ENCODE measurements at places on chromosomes 7 and 10.

DNA sequence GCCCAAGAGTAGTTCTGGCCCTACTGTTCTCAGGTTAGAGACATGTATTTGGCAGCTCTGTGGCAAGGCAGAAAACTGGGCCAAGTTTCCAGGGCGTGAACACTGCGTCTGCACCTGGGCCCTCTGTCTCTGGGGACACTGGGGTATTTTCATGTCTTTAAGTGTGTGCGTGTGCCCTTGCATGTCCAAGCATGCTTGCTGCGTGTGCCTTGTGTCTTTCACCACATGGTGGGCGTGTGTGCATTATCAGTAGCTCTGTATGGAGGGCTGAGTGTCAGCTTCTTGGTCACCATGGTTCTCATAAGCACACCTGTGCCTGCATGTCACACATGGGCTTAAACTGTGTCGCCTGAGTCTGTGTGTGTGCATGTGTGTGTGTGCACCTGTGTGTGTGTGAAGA, 69.3 kb downstream of the HIPK2 start:
- DNase-seq: no peak

DNA sequence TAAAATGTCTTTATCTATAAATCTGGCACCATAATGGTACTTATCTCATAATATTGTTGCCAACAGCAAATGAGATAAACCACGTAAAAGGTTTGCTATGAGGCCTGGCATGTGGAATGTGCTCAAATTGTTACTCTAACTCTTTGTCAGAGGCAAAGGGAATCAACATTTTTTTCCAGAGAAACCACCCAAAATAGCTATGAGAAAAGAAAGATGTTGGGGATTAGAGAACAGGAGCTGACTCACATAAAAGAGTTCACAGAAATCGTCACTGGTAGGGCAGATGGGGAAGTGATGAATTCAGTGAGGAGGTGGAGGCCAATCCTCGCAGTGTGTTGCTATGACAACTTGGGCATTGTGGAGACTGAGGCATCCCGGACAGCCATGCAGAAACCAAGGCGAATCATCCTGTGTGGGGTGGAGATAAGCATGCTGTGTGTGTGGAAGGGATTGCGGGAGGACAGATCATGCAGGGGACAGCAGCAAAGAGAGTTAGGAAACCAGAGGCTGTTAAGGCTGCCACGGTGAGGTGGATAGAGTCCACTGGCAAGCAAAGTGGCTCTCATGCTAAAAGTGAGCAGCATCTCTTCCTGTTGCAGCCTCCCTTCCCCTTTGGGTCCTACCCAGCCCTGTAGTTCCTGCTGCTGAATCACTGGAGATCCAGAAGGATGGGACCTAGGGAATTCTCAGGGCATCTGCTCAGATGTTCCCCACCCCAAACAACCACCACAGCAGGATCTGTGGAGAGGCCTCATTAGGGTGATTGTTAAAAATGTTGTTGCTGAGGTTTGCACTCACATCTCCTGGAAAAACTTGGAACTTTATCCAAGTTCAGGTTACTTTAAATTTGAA, 103.9 kb downstream of the CUBN start:
- DNase-seq: peak; percentile 63

GRCh38 chr10:119120413-119120867, 16.5 kb downstream of the DENND10 start:
- no peak for DNase-seq

DNA sequence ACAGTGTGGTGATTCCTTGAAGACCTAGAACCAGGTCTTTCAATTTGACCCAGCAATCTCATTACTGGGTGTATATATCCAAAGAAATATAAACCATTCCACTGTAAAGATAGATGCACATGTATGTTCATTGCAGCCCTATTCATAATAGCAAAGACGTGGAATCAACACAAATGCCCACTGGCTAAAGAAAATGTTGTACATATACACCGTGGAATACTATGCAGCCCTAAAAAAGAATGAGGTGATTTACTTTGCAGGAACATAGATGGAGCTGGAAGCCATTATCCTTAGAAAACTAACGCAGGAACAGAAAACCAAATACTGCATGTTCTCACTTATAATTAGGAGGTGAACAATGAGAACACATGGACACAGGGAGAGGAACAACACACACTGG, 278.0 kb upstream of the KCND2 start:
- DNase-seq: no peak

GRCh38 chr10:22043327-22043633, 39.8 kb upstream of the DNAJC1 start:
- no peak for DNase-seq

DNA sequence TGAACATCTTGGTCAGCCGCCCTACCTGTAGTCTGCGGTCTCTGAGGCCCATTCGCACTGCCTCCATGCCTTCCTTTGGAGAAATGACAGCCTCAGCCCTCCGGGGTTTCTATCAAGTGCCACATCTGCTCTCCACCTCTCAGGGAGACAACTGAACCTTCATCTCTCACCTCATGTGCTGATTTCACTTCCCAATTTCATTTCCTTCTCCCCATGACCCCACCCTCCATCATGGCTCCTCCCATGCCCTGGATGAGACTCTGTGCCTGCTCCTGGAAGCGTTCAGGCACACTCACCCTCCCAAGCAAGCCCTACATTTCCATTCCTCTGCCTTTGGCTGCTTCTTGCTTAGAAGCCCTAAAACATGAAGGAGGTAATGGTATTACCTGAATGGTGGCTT, 7.8 kb upstream of the SCD start:
- no peak for DNase-seq

DNA sequence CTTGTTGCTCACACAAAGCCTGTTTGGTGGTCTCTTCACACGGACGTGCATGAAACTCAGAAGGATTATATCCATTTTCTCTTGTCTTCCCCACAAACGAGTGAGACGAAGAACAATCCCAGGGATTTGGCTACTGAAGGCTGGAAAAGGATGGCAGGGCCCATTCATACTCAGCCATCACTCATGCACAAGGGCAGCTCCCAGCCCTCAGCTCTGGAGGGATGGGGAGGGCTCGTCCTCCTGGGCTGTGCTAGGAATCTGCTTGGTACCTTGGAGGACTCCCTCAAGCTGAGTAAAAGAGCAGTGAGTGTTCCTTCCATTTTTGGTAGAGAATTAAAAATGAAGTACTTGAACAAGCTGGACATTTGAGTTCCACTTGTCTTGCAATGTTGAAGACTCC, 33.2 kb upstream of the RAB18 start:
- no peak for DNase-seq

DNA sequence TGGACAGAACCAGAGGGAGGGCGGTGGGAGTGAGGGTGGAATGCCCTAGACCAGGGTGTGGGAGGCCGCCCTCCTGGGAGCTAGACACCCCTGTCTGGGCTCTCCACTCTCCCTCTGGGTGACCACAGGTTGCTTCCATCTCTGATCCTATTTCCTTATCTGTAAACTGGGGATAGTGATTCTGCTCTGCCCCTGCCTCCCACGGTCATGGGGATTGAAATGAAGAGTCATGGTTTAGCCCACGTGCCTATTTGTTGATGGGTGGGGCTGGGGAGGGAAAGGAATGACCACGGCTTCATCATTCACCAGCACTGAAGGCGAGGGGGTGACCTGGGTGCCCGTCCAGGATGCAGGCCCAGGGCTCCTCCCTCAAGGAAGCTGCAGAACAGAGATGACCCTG, 49.3 kb upstream of the PCBD1 start:
- DNase-seq: no peak

GRCh38 chr10:86193841-86194240, 172.8 kb downstream of the GRID1 start:
- no peak for DNase-seq

DNA sequence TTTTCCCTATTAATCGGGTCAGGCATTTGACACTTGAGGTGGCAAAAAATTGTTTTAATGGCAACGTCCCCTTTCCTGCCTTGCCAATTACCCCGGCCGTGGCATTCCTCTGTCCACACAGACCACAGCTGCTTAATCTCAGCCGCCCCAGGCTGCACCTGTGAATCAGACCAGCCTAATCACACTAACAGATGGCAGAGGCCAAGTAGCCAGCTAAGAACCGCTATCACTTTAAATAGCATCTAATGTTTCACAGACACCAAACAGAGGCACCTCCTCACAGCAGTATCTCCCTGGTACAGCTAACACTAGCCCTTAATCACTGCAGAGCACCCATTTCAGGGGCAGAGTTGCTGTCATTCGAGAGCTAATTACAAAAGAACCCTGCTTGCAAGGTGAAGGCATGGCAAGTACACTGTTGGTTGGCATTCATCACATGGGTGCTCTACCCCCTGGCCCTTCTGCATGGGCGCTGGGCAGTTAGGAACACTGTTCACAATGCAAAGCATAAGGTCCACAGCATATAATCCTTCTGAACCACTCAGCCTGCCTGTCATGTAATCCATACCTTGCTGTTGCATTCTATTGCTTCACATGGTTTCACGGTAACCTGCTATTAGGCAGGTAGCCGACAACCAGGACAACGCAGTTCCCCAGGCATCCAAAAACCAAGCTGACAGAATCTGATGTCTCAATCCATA, 38.8 kb downstream of the FGFR2 start:
- DNase-seq: no peak

- DNase-seq: no peak
Observed at GRCh38 chr10:13527864-13528122, 1.0 kb downstream of the BEND7 start.

GRCh38 chr10:62062752-62063512, 161.4 kb downstream of the ARID5B start:
- DNase-seq: no peak

- DNase-seq: no peak
Observed at GRCh38 chr10:8076933-8077332, 22.4 kb downstream of the GATA3 start.

- no peak for DNase-seq
Observed at GRCh38 chr7:76294344-76295024, 8.0 kb upstream of the HSPB1 start.

DNA sequence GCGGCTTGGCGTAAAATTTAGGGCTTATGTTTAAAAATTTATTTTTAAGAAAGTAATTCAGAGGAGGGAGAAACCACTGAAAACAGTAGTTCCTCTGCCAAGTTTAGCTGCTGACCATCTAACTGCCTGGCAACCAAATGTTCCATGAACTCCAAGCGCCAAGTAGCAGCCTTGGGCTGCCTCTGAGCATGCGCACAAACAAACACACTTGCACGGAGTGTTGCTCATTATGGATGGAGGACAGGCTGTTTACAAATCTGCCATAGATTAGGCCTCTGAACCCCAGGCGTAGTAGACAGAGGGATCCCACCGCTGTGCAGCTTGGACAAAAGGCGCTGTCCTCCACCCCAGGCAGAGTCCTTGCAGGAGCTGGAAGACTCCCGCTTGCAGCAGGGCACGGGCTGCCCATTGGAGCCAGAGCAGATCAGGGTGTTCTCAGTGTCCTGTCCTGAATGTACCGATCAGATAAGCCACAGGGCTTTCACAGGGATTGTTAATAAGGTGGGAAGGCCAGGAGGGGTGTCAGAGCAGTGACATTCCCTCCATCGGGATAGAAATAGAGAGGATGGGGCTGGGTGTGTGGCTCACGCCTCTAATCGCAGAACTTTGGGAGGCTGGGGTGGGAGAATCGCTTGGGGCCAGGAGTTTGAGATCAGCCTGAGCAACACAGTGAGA, 47.7 kb upstream of the LYZL1 start:
- DNase-seq: no peak

DNA sequence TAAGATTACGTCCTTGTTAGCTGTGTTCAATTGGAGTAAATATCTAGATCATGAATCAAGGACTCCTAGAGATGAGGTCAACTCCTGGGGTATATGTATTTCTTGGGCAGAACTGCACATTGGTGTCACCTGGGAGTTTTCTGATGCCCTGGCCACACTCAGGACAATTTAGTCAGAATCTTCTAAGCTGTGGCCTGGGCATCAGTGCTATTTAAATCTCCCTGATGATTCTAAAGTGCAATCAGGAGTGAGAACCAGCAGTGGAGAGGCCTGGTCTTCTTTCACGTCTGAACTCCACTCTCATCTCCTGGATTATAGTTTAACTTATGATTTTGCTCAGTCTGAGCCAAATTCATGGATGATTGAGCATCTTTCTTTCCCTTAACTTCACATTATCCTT, 218.0 kb downstream of the BMPER start:
- no peak for DNase-seq

- DNase-seq: no peak
Observed at GRCh38 chr7:151114151-151115090, 28.1 kb downstream of the AGAP3 start.

DNA sequence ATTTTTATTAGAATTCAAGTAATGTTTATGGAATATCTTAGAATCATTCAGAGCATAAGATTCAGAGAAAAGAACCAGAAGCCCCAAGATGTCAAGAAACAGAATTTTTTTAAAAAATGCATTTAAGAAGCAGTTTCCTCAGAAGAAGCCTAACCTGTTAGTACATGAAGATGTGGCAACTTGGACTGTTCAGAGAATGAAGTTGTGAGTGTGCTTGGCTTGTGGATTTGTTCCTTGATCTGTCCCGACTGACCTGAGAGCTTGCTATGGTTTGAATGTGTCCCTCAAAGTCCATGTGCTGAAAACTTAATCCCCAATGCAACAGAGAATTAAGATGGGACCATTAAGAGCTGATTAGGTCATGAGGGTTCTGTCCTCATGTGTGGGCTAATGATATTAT, 13.8 kb upstream of the AFAP1L2 start:
- DNase-seq: no peak

- no peak for DNase-seq
Observed at GRCh38 chr7:151806204-151806603, 70.7 kb downstream of the PRKAG2 start.

GRCh38 chr10:88901206-88901983, 21.4 kb downstream of the STAMBPL1 start:
- DNase-seq: no peak

DNA sequence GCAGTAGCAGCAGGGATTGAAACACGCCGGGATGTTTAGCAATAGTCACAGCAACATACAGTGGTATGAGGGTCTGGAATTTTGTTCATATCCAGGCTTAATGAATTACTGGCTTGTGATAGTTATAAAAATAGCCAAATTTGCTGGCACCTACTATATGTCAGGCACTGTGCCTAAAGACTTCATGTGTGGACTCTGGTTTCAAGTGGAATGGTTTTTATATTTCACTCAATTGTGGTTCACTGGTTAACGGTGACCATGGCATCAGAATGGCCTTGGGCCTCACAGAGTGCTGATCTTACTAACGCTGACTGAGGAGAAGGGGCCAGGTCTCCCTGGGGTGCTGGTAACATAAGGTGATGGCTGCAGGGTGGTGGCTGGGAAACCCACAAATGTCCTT, 55.7 kb downstream of the CELF2 start:
- no peak for DNase-seq

- DNase-seq: no peak
Observed at GRCh38 chr7:150515248-150516147, 826 bp downstream of the GIMAP7 start.

DNA sequence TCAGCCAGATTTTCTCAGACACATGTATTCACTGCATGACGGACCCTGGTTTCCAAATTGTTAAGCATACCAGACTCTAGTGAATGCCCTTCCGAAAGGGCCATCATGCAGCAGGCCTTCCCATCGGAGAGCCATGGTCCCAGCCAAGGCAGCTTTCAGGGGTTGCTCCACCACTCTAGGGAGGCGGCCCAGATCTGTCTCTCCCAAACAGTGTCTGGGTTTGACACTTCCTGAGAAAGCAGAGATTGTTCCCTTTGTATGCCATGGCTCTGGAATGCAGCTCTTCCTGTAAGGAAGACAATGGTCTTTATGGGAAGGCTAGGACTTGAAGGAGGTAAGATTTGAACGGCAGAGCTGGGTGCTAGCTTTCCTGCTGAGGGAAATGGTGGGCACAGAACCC, 178.8 kb upstream of the BMPER start:
- no peak for DNase-seq
